Temporal lobe (tissue), 4 donors: ENCODE measurements at places on chromosomes 5 and 9. TPM values are rescaled to one million over a fixed set of nuclear protein-coding genes. Genes with fewer than 3 reads are reported as not detected.

Gene INSYN2B
- 0.74 TPM for total RNA-seq

Gene TAF11L10
- total RNA-seq = not detected

Gene GNA14
- 0.98 TPM for total RNA-seq

Gene ARID3C
- total RNA-seq = not detected

Gene C5orf52
- total RNA-seq = not detected

Gene PRSS3
- total RNA-seq = 0.25 TPM

Gene NUTM2F
- not detected for total RNA-seq

Gene SARDH
- 2.2 TPM for total RNA-seq

Gene HMCN2
- under 0.01 TPM for total RNA-seq

Gene PIP5K1B
- 4.9 TPM for total RNA-seq

Gene FBXL7
- 3.9 TPM for total RNA-seq

Gene PDE6A
- total RNA-seq = not detected

Gene GABRP
- under 0.01 TPM for total RNA-seq

Gene CNTLN
- 13.5 TPM for total RNA-seq

Gene TICAM2
- total RNA-seq = 0.49 TPM

Gene DND1
- total RNA-seq = 0.74 TPM

Gene SPINK7
- not detected for total RNA-seq

Gene C9orf152
- not detected for total RNA-seq

Gene PLCXD3
- 7.6 TPM for total RNA-seq

Gene RASEF
- 0.25 TPM for total RNA-seq

Gene ANKRD18A
- total RNA-seq = 1.2 TPM

Gene LHX6
- 20.4 TPM for total RNA-seq

Gene STRBP
- total RNA-seq = 69.1 TPM

Gene ARSI
- total RNA-seq = 0.25 TPM

Gene AK8
- total RNA-seq = 0.49 TPM

Gene ADAMTSL2
- 2.7 TPM for total RNA-seq

Gene IFNA21
- total RNA-seq = not detected

Gene SNCB
- 15.7 TPM for total RNA-seq

Gene RNF183
- total RNA-seq = not detected

Gene MYORG
- total RNA-seq = 9.8 TPM

Gene ANKRD31
- 0.49 TPM for total RNA-seq

Gene GPRIN1
- 104 TPM for total RNA-seq

Gene NOL6
- total RNA-seq = 11.3 TPM

Gene PHF24
- total RNA-seq = 25.6 TPM
